ENCODE measurements at places on chromosomes 4 and X. TPM values are rescaled to one million over a fixed set of nuclear protein-coding genes. Genes with fewer than 3 reads are reported as not detected.

Gene NPY1R
- under 0.01 TPM for total RNA-seq

DNA sequence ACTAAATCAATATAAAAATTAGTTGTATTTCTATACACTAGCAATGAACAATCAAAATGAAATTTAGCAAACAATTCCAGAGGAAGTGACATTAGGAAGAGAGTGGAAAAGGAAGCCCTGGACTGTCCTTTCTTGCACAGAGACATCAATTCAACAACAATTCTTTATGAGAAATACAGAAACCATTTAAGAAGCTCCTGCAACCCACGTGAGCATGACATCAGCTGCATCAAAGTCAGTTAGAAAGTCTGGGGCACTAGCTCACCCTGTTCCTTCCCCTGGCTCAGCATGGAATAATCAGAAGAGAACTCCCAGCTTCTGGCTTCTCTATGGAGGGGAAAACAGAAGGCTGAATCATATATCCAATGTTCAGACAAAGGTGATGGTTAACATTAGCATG is 48.6 kb upstream of the STARD8 start:
- DNase-seq, result no peak

DNA sequence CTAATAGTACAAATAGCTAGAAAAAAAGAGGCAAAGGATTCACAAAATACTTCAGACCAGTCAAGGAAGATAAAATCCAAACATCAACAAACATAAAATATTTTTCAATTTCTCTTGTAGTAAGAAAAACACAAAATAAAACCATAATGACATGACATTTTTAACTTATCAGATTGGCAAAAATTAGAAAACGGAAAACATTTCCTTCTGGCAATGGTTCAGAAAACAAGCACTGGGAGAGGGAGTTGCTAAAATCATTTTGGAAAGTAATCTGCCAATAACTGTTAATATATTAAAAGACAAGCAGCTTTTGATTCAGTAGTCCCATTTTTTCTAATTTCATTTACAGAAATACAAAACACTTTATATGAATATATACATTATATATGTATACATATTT is 26.1 kb downstream of the TKTL2 start:
- DNase-seq, result no peak

Gene PTTG2
- total RNA-seq, result not detected

GRCh38 chr4:20456407-20456806 is 204.7 kb downstream of the SLIT2 start:
- DNase-seq, result peak; percentile 20

DNA sequence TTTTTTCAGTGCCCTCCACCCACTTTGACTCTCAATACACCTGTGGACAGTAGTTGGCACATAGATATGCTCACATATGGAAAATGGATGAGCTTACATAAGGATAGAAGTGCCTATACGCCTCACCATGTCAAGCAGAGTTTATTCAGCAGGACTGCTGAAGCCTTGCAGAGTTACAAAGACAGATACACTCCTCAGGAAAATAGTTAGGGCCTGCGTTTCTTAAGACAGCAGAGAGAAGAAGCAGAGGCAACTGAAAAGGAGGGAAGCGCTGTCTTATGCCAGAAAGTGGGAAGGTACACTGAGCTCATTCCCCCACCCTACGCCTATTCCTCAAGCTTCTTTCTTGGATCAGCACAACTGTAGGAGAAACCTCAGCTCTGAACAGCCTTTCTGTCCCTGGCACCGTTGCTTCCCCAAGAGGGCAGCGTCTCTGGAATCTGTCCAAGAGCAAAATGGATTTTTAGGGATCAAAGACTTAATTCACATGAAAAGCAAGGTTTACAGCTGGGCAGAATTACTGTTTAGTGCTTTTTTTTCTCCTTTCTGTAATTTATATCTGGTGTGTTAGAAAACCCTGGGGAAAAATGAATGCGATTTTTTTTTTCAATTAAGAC is 37.3 kb upstream of the MBTPS2 start:
- DNase-seq, result no peak

DNA sequence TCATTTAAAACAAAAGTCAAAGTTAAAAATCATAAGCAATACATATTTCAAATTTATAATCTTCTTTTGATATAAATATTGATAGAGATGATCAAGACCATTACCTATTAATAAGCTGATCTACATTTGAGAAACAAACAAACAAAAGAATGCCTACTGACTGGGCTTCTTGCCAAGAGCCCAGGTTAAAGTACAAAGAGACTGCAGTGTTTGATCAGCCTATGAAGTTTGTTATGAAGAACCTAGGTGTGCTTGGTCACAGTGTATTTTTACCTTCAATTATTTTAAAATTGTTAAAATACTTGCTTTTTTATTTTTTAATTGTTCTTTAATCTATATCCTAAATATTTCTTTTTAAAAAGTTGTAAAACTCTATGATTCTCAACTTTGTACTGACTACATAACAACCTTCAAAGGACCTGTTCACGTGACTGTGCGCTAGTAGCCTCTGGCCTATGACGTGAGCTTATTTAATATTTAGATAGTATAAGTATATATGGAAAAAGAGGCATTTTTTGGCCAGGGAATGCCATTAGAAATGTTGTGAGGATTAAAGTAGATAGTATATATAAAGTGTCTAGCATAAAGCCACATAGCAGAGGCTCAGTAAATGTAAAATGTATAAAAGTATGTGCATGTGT is 11.4 kb upstream of the SLC39A8 start:
- no peak for DNase-seq

- DNase-seq, result no peak
These were observed 108.2 kb upstream of the PACRGL start for GRCh38 chr4:20592013-20592412.

DNA sequence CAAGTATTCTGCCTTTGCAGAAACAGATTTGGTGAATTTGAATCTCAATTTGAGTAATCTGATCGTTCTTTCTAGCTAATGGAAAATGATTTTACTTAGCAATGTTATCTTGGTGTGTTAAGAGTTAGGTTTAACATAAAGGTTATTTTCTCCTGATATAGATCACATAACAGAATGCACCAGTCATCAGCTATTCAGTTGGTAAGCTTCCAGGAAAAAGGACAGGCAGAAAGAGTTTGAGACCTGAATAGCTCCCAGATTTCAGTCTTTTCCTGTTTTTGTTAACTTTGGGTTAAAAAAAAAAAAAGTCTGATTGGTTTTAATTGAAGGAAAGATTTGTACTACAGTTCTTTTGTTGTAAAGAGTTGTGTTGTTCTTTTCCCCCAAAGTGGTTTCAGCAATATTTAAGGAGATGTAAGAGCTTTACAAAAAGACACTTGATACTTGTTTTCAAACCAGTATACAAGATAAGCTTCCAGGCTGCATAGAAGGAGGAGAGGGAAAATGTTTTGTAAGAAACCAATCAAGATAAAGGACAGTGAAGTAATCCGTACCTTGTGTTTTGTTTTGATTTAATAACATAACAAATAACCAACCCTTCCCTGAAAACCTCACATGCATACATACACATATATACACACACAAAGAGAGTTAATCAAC is 15.3 kb downstream of the PLP1 start:
- peak; percentile 48 for DNase-seq

DNA sequence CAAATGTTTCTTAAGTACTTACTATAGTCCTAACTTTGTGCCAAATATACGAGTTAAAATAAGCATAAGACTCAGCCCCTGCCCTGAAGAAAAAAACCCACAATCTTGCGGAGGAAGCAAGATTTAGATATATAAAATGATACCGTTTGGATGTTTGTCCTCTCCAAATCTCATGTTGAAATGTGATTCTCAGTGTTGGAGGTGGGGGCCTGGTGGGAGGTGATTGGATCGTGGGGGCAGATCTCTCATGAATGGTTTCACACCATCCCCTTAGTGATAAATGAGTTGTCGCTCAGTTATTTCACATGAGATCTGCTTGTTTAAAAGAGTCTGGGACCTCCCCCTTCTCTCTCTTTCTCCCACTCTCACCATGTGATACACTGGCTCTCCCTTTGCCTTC is 28.7 kb downstream of the EFHC2 start:
- DNase-seq, result no peak

- peak; percentile 31 for DNase-seq
These were observed 21.5 kb downstream of the WDFY3 start for GRCh38 chr4:84944947-84945346.

- DNase-seq, result no peak
These were observed 300.7 kb downstream of the NR3C2 start for GRCh38 chr4:148141501-148141900.

DNA sequence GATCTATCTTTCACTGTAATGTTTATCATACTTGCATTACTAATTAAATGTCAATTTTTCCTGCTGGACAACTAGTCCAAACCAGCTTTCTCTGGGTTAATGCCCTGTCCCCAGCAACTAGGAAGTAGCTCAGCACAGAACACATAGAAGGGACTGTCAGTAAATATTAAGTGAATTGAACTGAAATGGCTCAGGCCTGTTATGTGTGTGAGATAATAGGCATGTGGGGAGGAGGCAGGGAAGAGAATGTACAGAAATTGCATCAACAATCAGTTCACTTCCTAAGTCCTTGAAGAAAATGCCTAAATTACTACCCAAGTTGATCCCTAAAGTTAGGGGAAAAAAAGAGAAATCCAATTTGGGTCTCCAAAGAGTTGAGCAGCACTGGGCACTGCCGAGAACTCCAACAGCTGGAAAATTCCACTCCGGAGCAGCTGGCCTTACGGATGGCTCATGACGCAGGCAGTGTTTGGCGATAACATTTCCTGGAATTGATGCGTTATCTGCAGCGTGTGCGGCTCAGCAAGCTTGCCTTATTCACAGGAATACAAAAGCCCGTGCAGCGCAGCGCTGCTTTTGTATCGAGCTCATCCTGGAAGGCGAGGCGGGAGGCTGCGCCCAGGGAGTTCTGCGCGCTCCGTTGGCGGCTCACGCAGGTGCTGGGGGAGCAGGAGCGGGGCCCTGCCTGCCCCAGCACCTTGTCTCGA is 297.3 kb upstream of the LCORL start:
- DNase-seq, result no peak

Gene HPGDS
- total RNA-seq, result not detected

DNA sequence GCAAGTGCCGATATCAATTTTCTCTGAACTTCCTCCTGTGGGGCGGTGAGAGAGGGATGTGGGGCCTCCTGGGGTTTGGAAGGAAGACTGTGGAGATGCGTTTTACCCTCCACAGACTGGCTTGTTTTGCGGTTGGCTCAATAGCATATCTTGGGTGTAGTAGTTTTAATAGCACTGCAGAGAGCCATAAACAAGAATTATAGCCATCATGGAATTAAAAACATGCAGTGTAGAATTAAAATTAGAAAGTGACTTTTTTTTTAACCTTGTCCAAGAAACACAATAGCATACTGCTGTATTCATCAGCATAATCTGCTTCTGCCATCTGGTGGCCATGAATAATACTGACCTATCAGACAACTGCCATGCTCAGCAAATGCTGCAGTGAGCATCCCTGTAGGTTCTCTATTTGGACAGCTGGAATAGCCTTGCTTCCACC is 47.3 kb upstream of the SCML1 start:
- DNase-seq, result peak; percentile 72

DNA sequence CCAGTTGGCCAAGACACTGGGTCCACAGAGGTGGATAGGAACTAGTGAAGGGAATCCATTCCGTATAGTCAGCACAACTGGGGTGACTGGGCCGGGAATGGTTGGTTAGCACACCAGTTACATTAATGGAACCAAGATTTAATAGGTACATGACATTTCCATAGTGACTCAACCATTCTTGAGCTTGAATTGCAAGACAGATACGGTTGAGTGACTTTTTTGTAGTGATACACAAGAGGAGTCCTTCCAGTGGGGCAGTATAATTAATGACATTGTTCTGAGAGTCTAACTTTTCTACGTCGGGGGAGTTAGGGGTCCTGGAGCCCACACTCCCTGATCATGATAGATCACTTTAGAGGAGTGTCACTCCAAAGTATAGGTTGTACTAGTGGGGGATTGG is 211.6 kb upstream of the CXCL13 start:
- DNase-seq, result no peak

- DNase-seq, result peak; percentile 51
These were observed 32.9 kb upstream of the GPR78 start for GRCh38 chr4:8547108-8547911.

Gene ADH1B
- 0.36 TPM for total RNA-seq

All from IMR-90 (cell line).